Muscle of leg (tissue), 16 donors: ENCODE measurements at places on chromosomes 13 and 19. TPM values are rescaled to one million over a fixed set of nuclear protein-coding genes. Genes with fewer than 3 reads are reported as not detected.

GRCh38 chr19:48673436-48674100 lies 751 bp upstream of the NTN5 start:
- no peak for DNase-seq

DNA sequence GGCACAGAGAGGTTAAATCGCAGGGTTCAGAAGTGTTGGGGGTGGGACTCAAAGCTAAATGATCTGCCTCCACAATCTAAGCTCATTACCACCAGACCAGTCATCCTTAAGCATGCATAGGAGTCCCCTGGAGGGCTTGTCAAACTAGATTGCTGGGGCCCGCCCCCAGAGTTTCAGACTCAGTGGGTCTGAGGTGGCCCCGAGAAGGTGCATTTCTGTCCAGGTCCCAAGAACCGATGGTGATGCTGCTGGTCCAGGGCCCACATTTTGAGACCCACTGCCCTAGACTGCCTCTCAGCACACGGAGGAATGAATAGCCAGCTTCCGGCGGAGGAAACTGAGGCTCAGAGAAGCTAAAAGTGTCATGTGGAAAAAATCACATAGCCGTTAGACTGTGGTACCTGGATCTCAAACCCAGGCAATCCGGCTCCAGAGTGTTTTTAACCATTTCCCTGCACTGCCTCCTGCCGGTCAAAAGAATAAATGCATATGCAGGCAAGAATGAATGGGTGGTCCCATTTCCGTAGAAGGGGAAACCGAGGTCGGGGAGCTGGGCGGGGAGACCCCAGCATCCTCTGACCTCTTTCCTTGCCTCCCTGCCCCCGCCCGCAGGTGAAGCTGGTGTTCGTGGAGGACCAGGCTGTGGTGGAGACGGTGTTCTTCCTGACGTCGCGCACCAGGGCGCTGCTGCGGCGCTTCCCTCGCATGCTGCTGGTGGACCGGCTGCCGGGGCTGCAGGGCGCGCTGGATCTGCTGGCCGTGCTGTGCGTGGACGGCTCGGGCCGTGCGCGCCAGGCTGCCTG lies 23.8 kb downstream of the ZSWIM9 start:
- DNase-seq, result no peak

YJEFN3 gene
- total RNA-seq, result 1.6 TPM

CALR3 gene
- not detected for total RNA-seq

DNA sequence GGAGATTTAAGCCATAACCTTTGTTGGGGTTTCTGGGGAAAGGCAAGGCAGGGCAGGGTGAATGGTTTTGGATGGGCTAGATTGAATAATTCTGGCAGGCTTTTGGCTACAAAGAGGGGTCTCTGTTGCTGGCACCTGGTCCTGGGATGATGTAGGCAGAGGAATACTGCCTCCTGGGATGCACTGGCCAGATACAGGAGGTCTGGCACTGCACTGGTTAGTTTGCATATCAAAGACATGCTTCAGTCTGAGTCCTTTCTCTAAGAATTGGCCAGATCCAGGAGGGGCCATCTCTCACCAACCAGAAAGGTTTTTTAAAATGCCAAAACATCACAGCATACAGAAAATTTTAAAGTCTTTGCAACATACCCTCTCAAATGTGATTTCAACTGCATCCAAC lies 8.0 kb upstream of the MEDAG start:
- no peak for DNase-seq

- DNase-seq, result peak; percentile 12
These were observed 197.7 kb downstream of the ZNF737 start for GRCh38 chr19:20367811-20368294.

GRCh38 chr13:23752111-23753001 lies 136.8 kb downstream of the MIPEP start:
- DNase-seq, result peak; percentile 25

GRCh38 chr13:75129331-75129730 lies 352.6 kb downstream of the TBC1D4 start:
- no peak for DNase-seq

DAND5 gene
- 0.04 TPM for total RNA-seq

GRCh38 chr19:56015756-56016155 lies 29.2 kb downstream of the NLRP5 start:
- DNase-seq, result peak; percentile 0

DNA sequence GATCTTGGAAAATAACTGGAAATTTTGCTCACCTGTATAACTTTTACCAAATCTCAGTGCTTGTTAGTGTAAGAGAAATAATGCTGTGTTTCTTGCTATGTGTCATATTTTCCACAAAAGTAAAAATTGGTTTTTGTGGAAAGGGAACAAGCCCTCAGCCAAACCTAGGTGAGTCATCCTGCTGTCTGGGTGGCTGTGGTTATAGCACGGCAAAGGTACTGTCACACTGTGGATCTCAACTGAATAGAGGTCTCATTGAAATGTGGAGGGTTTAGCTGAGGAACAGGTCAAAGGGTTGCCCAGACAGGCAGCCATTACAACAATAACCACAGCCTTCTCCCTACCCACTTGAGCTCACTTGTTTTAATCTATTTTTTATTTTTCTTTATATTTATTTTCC lies 338.8 kb upstream of the DACH1 start:
- no peak for DNase-seq

DNA sequence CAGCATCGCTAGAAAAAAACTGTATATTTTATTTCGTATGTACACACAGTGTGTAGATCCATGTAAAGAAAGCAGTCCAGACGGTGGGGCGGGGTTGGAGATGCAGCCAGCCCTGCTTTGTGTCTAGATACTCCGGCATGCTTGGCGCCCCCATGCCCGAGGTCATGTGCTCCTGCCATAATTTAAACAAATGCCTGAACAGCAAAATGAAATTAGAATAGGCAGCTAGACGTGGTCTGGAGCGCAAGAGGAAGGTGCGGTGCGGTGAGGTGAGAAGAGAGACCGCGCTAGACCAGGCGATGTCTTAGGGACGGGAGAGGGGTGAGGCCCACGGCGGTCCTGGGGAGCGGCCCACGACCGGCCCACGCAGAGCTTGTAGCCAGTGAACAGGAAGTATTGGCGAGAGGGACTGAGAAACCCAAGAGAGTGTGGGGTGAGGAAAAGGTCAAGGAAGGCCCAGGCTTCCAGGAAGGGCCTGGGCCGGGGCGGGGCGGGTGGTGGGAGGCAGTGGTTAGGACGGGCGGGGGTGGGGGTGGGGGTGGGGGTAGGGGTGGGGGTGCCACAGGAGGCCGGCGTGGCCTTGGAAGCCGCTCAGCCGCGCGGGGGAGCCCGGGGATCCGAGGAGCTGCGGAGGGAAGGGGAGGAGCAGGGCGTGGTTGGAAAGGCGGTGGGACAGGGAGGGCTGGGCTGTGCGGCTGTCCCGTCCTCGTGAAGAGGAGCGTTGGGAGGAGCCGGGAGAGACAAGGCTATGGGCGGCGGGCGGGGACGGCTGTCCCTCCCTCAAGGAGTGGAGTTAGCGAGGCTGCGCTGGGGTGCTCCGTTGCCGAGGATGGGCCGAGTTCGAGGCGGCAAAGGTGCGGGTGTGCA lies 254.7 kb upstream of the SGCG start:
- DNase-seq, result peak; percentile 93

DNA sequence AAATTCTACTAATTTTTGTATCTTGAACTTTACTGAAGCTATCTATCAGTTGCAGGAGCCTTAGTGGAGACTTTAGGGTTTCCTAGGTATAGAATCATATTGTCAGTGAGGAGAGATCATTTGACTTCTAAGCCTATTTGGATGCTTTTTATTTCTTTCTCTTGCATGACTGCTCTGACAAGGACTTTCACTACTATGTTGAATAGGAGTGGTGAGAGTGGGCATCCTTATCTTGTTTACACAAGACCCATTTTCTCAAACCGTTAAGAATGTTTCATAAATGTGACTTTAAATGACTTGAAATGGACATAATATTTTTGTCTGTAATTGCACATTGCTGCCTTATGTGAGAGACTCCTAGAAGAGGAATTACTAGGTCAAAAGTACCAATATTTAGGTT lies 17.9 kb upstream of the CSNK1A1L start:
- no peak for DNase-seq

SPINT2 gene
- 2.6 TPM for total RNA-seq

- DNase-seq, result peak; percentile 84
These were observed 687.8 kb downstream of the EFNB2 start for GRCh38 chr13:105847527-105848291.

DNA sequence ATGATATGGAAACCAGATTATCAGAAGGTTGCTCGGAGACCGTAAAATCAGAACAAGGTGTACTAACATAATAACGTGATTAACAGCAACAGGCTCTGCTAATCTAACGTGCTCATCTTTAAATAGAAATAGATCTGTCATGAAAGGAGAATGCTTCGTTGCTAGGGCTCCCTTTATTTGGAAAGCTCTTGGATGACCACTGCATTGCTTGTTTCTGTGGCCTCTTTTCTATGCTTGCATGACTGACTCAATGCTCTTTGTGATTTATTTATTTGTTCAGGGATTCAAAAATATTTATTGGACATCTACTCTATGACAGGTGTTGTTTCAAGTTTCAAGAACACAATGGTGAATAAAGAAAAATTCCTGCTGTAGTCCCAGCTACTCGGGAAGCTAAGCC lies 22.3 kb upstream of the ZDHHC20 start:
- peak; percentile 24 for DNase-seq

KIR3DL2 gene
- not detected for total RNA-seq

CACNA1A gene
- total RNA-seq, result 0.58 TPM

DNA sequence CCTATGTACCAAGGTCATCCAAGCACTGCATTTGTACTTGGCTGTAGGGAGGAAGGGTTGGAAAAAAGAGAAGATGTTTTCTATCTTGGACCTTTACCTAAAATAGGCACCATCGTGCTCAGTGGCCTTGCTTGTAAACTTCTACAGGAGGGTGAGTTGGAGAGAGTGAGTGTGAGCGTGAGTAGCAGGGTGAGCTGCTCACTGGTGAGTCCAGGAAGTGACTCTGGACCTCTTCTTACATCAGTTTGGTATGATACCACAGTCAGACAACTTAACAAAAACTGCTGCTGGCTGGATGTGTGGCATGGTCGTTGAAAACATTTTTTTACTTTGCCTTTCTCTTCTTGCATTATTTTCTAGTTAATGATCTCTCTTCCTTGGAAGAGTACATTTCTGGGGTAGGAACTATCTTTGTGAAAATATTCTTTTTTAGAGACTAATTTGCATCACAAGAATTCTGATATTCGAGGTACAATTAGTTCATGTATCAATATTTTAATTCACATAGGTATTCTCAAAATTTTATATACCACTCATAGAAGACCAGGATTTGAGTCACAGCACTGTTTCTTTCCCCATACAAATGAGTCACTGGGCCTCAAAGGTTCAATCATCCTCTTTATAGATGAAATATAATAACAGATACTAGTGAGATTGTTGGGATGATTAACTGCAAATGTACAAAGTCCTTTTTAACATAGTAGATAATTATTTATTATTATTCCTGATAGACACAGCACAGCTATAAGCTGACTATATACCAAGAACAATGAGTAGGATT lies 651 bp downstream of the SERPINE3 start:
- DNase-seq, result no peak
